Esophagus squamous epithelium (tissue), 5 donors: ENCODE measurements at places on chromosomes 1 and 21.

DNA sequence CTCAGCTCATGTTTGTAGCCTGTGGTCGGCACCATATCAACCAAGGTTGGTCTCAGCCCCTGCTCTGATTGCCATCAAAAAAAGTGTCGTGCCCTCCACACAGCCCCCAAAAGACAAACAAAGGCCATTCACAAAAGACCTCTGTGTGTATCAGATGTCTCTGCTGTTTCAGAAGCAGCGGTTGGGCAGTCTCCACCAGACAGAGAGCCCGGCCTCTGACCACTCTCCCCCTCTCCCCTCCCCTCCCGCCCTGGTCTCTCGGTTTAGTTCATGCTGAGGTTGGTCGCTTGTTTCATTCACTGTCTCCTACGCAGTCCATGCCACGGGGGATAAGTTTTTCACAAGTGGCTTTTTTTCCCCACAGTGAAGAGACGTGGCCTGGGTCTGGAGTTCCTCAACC is 27.1 kb downstream of the ACTA1 start:
- DNase-seq, result no peak

- no peak for DNase-seq
Observed at GRCh38 chr1:41806472-41807155, 112.1 kb downstream of the HIVEP3 start.

- no peak for DNase-seq
Observed at GRCh38 chr1:237864338-237865244, 26.1 kb downstream of the ZP4 start.

DNA sequence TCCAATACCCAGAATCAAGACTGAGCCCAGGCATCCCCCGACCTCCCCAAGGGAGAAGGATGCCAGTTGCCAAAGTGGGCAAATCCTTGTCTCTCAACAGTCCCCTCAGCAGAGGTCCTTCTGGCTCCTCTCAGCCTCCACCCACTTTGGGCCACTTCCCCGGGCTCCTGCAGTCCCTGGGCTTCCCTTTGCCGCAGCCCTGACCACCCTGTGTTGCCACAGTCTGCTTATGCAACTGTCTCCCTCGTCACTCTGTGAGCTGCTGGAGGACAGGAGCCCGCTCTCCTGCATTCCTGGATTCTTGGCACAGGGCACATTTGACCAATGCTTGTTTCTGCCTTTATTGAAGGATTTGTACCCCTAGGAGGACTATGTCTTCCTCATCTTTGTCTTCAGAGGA is 2.9 kb upstream of the LRP8 start:
- no peak for DNase-seq

DNA sequence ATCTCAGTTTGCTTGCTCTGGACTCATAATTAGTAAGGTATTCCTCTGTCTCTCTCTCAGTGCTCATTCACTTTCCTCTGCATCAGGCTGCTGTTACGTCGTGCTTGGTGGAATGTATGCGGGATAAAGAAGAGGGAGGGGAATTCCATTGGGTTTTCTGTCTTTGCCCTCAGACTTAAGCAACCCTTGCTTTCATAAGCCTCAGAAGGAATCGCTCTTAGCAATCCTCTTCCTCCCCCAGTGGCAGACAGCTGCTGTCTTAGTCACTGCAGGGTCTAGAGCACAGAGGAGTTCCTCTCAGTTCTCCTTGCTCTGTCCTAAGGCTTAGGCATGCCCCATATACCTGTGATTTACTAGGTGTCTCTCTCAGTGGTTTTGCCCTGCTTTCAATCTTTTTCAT is 19.1 kb upstream of the NTMT2 start:
- DNase-seq, result no peak

- DNase-seq, result peak; percentile 22
Observed at GRCh38 chr1:38559446-38560165, 300.0 kb downstream of the RRAGC start.

DNA sequence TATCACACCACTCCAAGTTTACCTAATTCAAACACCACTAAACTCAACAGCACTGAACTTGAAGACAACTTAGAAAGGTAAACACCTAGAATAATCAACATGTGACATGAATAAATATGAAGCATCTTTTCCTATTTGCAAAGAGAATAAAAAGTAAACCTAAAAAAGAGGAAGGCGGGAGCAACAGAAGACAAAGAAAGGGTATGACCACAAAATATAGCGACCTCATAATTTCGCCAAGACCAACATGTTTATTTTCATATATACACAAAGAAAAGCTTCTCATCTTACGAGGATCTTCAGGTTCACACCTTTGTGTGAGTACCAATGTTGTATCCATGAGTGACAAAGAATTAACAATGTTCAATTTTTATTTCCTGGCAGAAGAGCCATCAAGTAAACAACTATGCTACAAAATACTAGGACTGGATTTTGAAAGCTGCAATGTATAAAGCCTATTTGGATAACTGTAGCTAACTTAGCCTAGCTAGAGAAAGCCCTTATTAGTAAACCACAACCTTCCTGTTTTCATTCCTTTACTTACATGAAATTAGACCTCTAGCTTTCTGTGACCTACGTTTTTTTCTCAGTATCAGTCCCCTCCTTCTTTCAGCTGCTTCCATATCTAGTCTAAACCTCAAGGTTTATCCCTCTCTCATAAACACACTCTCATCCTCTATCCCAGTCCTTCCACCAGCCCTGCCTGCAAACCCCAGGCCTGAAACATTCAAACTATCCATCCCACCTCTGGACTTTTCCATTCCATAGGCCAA is 21.3 kb upstream of the PHTF1 start:
- no peak for DNase-seq

DNA sequence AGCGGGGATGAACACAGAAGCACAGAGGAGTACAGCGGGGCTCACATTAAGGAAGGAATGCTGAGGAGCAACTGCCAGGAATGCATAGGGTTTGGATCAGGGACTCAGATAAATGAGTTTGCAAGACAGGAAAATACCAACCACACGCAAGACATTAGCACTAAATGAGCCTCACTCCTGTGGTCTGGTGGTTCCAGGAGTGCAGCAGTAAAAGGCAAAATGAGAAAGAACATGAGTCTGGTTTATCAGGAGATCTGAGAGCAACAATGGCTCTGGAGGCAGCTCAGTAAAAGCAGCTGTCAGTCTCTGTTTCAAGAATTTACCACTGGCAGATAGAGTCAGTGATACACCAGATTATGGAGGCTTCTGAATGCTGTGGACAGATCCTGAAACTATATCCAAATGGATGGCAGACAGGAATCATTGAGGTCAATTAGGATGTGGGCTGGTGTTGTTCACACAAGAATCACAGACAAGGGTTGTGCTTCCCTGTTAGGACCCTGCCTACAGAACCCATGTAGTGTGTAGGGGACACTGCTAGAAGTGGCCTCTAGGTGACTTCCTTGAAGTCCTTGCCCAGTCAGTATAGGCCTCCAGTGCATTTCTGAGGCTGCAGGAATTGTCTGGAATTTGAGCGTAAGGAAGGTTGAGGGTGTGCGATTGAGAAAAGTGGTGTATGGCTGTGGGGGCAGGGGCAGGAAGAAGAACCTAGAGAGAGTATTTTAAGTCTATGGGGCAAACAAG is 50.3 kb downstream of the CASQ2 start:
- no peak for DNase-seq

DNA sequence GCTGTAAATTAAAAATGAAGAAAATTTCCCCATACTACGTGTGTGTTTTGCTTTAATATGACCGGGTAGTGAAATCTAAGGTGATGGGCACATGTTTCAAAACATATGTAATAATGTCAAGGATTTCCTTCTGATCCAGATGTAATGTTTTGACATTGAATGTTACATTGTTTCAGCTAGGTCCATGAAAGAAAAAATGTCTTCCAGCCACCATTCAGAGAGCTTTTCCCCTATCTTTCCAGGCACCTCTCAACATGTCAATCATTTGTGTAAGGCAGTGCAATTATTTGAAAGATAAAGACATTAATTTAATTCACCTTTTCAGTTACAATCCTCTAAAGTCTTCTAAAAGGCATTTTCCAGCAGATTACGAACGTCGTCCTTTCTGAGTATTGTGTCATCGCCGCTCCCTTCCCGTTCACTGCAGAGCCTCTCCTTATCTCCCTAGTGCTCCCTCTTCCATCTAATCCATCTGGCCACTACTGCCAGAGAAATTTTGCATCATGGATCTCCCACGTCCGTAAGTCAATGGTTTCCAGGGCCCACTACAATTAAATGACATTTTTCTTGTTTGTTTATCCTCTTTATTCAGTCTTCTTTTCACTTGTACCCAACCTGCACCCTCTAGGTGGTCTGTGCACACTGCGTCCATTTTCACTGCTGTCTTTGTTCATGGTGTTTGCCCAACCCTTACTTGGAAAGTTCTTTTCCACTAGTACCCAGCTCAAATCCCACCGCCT is 1.3 kb upstream of the VAMP3 start:
- no peak for DNase-seq

- DNase-seq, result no peak
Observed at GRCh38 chr1:205076245-205076761, 8.0 kb downstream of the TMEM81 start.

- no peak for DNase-seq
Observed at GRCh38 chr1:31029026-31029425, 36.5 kb downstream of the PUM1 start.
